Mesothelial cell of epicardium (in vitro differentiated cells): ENCODE measurements at places on chromosomes 12 and 14.

DNA sequence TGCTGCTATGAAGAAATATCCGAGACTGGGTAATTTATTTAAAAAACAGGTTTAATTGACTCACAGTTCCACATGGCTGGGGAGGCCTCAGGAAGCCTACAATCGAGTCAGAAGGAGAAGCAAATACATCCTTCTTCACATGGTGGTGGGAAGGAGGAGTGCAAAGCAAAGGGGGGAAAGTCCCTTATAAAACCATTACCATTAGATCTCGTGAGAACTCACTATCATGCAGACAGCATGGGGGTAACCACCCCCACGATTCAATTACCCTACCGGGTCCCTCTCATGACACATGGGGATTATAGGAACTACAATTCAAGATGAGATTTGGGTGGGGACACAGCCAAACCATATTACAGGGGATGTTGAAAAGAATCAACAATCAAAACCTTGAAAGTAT, 74.9 kb downstream of the PPM1H start:
- no peaks in the 10 kb centered on the region for H3K36me3 ChIP-seq
- no peak overlapping the region for H3K4me3 ChIP-seq
- H3K4me1 ChIP-seq: peaks cover 32% of the 10 kb centered on the region
- DNase-seq: no peak

- H3K27ac ChIP-seq: peak overlapping the region; percentile 92
- H3K36me3 ChIP-seq: peaks cover 3% of the 10 kb centered on the region
- H3K27me3 ChIP-seq: no peaks in the 10 kb centered on the region
- H3K4me3 ChIP-seq: peak overlapping the region; percentile 97
These were observed 680 bp downstream of the ASB8 start for GRCh38 chr12:48156652-48157017.

GRCh38 chr14:78605897-78606500, 435.8 kb downstream of the NRXN3 start:
- H3K4me1 ChIP-seq: no peaks in the 10 kb centered on the region
- H3K27me3 ChIP-seq: peaks cover 4% of the 10 kb centered on the region
- no peak overlapping the region for H3K4me3 ChIP-seq
- no peaks in the 10 kb centered on the region for H3K36me3 ChIP-seq

DNA sequence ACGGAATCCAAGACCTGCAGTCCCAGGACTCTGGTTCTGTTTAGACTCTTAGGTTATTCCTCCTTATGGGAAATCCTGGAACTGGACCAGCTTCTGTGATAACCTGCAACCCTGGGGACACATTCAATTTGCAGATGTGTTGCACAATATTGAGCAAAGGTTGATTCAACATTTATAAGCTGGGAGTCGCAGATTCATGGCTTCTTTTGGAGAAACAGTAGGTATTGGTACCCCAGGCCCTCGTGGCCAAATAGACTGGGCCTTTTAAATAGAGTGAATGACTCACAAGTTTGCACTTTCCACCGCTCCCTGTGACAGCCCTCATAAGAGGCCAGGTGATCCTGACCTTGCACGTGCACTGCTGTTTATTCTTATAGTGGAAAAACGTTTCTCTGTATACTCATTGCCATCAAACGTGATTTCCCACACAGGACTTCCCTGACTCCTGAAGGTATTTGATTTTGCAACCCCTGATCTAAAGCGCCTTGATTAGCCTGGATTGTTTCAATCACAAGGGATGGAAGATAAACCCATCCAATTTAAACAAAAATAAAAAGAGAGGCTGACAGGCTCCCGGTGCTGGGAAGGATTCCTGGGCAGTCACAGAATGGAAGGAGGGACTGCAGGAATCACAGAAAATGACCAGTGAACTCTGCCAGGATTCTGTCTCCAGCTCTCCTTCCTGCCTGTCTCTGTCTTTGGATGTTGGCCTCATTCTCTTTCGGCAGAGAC, 98.0 kb downstream of the VCPKMT start:
- peaks cover 14% of the 10 kb centered on the region for H3K4me1 ChIP-seq
- H3K36me3 ChIP-seq: no peaks in the 10 kb centered on the region
- H3K27ac ChIP-seq: no peak overlapping the region
- no peak for DNase-seq

DNA sequence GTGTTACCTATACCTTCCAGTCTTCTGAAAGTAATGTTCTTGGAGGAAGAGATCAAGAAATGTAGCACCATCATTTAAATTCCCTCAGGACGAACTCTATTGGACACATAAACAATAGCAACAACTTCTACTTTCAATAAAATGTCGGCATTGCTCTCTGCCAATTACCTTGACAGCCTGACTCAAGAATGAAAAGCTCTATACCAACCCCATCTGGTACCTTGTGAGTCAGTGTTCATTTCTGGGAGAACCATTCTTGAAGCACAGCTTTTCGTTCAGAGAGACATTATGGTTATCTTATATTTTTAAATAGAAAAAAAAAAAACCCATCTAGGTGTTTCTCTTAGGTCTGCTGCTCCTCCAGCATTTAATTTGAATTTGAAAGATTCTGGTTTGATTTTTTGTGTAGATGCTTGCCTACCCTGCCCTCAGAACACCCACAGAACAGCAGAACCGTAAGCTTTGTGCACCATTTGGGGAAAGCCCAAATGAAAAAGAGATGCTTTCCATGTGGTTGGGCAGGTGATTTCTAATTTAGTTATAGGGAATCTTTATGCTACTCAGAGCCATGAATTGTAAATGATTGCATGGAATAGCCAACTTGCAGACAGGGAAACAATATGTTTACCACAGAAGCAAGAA, 156.0 kb downstream of the SAMD4A start:
- H3K27me3 ChIP-seq: no peaks in the 10 kb centered on the region
- no peak overlapping the region for H3K4me3 ChIP-seq
- H3K4me1 ChIP-seq: peaks cover 10% of the 10 kb centered on the region
- no peak overlapping the region for H3K27ac ChIP-seq
- H3K36me3 ChIP-seq: no peaks in the 10 kb centered on the region

DNA sequence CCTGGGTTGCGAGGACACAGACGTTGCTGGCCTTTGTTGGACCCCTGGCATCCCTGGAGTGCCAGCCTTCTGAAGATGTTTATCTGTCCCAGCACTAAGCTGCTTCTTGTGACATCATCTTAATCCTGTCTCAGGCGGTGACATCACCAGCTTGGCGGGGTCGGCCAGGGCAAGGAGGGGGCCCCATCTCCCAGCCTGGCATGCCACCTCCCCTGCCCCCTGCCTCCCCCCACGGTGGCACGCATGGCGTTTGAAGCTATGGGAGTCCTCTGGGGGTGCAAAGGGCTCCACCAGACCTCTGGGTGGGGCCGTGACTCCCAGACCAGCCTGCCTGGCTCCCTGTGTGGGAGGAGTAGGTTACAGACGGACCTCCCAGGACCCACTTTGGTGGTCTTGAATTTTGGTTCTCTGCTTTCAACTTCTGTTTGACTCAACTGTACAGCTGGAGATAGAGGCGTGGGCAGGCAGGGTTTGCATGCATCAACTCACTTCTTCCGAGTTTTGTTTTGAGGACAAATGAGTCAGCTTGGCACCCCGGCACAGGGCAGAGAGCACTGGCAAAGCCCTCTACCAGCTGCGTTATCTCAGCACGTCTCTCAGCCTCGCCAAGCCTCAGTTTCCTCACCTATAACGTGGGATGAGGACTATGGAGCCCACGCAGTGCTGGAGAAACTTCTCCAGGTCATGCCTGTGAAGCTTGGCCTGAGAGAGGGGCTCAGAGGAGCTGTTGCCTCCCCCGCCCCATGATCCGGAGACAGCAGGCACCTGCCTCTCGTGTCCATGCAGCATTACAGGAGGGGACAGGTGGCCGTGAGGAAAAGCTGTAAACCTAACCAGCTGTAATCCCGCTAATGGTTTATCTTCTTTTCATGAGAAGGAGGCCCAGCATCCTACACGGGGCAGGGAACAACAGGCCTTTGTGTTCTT, 38.8 kb upstream of the EML1 start:
- no peak for DNase-seq
- peaks cover 36% of the 10 kb centered on the region for H3K4me1 ChIP-seq
- no peak overlapping the region for H3K27ac ChIP-seq
- peaks cover 22% of the 10 kb centered on the region for H3K27me3 ChIP-seq
- H3K4me3 ChIP-seq: no peak overlapping the region
- no peaks in the 10 kb centered on the region for H3K36me3 ChIP-seq

- no peak overlapping the region for H3K27ac ChIP-seq
- H3K27me3 ChIP-seq: no peaks in the 10 kb centered on the region
- H3K4me3 ChIP-seq: no peak overlapping the region
- no peaks in the 10 kb centered on the region for H3K36me3 ChIP-seq
- no peaks in the 10 kb centered on the region for H3K4me1 ChIP-seq
- no peak for DNase-seq
These were observed 202.9 kb downstream of the AKAP6 start for GRCh38 chr14:32531942-32532515.
